Activated CD4-positive, alpha-beta memory T cell treated with anti-CD3 and anti-CD28 coated beads for 36 hours (primary cell): ENCODE measurements at places on chromosomes 7 and 10. TPM values are rescaled to one million over a fixed set of nuclear protein-coding genes. Genes with fewer than 3 reads are reported as not detected.

DNA sequence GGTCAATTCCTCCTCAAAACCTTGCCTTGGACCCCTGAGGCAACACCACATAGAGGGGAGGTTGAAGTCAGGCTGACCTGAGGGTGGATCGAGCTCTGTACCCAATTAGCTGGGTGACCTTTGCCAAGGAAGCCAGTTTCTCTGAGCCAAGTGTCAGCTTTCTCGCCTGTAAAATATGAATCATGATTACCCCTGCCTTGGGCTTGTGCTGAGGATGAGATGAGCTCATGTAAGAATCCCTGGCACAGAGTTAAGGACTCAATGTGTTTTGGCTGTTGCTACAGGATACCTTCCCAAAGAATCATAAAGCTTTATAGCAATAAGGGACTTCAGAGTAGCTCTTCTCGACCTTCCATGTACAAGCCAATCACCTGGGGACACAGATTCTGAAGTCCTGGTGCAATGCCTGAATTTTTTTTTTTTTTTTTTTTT lies 43.5 kb upstream of the CACUL1 start:
- no peak for DNase-seq
- H3K27me3 ChIP-seq: peaks cover 15% of the 10 kb centered on the region
- H3K27ac ChIP-seq: no peak overlapping the region
- H3K4me1 ChIP-seq: no peaks in the 10 kb centered on the region
- H3K4me3 ChIP-seq: no peak overlapping the region

GRCh38 chr7:84637568-84638338 lies 443.2 kb upstream of the SEMA3A start:
- no peak overlapping the region for H3K27ac ChIP-seq
- H3K4me1 ChIP-seq: no peaks in the 10 kb centered on the region
- H3K4me3 ChIP-seq: no peak overlapping the region
- no peaks in the 10 kb centered on the region for H3K36me3 ChIP-seq
- H3K27me3 ChIP-seq: no peaks in the 10 kb centered on the region

- H3K4me3 ChIP-seq: no peak overlapping the region
- H3K4me1 ChIP-seq: no peaks in the 10 kb centered on the region
- H3K27me3 ChIP-seq: peaks cover 1% of the 10 kb centered on the region
- H3K36me3 ChIP-seq: no peaks in the 10 kb centered on the region
- no peak overlapping the region for H3K27ac ChIP-seq
These were observed 12.9 kb downstream of the PON2 start for GRCh38 chr7:95421847-95422444.

DNA sequence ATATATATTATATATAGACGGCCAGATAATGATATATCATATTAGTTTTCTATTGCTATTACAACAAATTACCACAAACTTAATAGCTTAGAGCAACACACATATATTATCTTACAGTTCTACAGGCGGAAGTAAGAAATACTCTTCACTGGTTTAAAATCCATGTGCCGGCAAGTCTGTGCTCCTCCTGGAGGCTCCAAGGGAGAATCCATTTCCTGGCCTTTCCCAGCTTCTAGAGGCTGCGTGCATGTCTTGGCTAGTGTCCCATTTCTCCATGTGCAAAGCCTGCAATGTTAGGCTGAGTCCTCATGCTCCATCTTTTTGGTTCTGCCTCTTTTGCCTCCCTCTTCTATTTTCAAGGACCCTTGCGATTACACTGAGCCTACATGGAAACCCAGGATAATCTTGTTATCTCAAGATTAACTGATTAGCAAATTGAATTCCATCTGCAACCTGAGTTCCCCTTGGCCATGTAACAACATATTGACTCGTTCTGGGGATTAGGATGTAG lies 23.9 kb upstream of the PNLIPRP3 start:
- no peak for DNase-seq
- H3K27me3 ChIP-seq: no peaks in the 10 kb centered on the region

GRCh38 chr7:2093843-2094220 lies 138.9 kb downstream of the MAD1L1 start:
- no peak overlapping the region for H3K27ac ChIP-seq
- no peak overlapping the region for H3K4me3 ChIP-seq
- H3K4me1 ChIP-seq: peaks cover 3% of the 10 kb centered on the region
- H3K36me3 ChIP-seq: peaks cover 2% of the 10 kb centered on the region

- DNase-seq: no peak
- H3K27me3 ChIP-seq: peaks cover 35% of the 10 kb centered on the region
These were observed 9.5 kb upstream of the KAZALD1 start for GRCh38 chr10:101052285-101052684.

- H3K4me3 ChIP-seq: no peak overlapping the region
- no peaks in the 10 kb centered on the region for H3K36me3 ChIP-seq
- no peak for DNase-seq
- H3K27ac ChIP-seq: no peak overlapping the region
These were observed 191.8 kb upstream of the CXCL12 start for GRCh38 chr10:44576702-44577191.

Gene C10orf105
- 0.76 TPM for total RNA-seq

Gene PAX2
- not detected for total RNA-seq

Gene TWIST1
- total RNA-seq: 4.1 TPM

Gene TDRD1
- 0.76 TPM for total RNA-seq

Gene TEX36
- total RNA-seq: not detected

Gene CLEC2L
- not detected for total RNA-seq

Gene ASZ1
- not detected for total RNA-seq

Gene SHH
- not detected for total RNA-seq

Gene ZNF32
- 13.5 TPM for total RNA-seq
